Pons (tissue), 1 donor: ENCODE measurements at places on chromosomes 2 and 18.

DNA sequence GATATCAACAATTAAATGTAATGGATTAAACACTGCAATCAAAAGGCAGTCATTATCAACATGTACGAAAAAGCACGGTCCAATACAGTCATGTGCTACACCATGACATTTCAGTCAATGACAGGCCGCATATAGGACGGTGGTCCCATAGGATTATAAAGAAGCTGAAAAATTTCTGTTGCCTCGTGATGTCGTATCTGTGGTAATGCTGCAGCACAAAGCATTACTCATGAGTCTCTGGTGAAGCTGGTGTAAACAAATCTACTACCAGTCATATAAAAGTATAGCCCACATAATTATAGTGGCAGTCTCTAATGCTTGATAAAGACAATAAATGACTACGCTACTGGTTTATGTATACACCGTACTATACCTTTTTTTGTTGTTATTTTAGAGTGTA is 58.4 kb downstream of the RABL2A start:
- DNase-seq, result no peak

- DNase-seq, result no peak
Measured at GRCh38 chr18:64276311-64277090, 127.6 kb upstream of the LINC00305 start.

- DNase-seq, result no peak
Measured at GRCh38 chr2:218318241-218318640, 25.9 kb upstream of the TMBIM1 start.

GRCh38 chr2:38167968-38168350 is 92.0 kb upstream of the CYP1B1 start:
- DNase-seq, result no peak

GRCh38 chr18:36776650-36777049 is 52.2 kb downstream of the TPGS2 start:
- DNase-seq, result no peak

DNA sequence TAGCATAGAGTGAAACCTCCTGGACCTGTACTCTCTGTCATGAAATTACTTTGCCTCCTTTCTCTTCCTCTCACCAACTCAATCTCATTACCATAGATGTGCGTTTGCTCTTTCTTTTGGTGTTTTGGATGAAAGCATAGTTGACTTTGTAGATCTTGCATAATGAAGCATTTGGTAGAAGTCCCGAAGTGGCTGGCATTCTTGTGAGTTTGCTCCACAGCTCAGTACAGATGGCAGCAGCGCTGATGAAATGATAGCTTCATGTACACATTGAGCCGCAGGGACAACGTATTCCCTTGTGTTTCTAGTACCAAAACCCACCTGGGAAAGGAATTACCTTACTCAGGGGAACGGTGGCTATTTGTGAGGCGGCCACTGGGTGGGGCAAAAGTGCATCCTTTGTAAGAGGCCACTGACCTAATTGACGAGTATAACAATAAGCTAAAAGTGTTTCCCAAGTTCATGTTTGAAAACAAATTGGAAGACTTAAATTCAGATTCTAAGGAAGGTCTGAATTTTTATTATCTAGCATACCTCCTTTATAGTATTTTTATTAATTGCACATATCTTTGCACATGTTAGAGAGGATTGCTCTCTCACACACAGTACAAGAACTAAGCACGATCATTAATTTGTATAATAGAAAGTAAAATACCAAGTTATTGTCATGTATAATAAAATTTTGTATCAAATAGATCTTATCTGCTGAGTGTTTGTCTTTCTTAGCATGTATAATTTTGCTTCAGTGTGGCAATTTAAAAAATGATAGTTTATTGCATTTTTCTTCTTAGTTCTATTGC is 25.4 kb upstream of the CDH7 start:
- DNase-seq, result peak; percentile 29

DNA sequence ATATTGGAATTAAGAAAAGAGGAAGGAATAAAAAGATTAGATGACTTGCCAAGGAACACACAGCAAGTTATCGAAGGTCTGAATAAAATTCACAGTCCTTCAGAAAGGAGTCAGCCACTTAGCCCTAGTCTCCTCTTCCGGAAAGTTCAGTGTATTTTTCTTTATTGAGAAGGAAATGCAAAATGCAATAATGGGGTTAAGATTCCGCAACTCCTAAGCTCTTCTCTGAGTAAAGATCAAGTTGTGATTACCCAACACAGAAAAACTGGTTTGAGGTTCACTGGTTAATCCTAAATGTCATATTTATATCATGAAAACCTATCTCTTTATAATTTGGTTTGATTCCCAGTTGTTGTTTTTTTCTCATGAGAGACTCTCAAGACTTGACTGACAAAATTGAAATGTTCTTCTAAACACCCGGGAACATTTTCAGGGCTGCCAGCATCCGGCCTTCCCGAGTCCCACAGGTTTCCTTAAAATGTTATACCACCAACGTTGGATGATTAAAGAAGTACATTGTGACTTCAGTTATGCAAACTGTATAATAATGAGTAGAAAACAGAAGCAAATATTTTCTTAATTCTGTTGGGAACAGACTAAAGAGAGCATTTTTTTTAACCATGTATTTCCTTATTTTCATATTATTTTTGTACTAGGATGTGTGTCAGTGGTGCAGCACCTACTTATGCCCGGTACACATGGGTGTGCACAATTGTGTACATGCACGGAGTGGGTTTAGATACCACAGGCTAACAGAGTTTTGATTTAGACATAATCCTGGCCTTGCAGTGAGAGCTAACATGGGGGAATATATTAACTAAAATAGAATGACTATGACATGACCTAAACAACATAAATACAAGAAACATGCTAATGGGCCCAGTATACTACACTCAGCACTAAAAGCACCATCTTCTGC is 100.2 kb downstream of the STK39 start:
- DNase-seq, result no peak

DNA sequence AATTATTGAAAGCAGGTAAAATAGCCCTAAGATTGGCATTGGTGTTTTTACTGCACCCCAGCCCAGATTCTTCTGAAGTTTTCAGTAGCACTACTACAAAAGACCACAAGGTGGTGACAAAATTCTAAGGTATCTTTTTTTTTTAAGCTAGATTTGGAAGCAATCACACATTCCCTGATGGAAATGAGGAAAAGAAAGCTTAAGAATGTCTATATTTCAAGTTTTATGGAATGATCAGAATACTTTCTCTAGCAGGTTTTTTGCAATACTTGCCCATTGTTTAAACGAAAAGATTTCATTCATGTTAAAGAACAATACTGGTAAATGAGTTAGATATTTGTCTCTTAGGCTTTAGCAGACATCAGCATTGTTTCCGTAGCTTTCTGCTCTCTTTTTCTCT is 32.1 kb upstream of the ZNF638 start:
- peak; percentile 50 for DNase-seq

DNA sequence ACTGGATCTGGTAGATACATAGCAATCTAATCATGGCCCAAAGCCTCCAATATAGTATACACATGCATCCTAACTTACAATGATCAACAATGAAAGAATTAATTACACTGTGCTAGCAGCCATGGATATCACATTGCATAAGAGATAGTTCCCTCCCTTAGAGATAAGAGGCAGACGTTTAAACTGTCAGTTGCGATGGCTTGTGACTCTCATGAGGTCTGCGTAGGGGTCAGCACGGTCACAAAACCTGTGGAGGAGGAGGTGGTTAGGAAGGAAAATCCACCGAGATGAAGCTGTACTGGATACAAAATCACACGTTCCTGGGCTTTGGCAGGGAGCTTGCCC is 800 bp upstream of the RALB start:
- peak; percentile 22 for DNase-seq

- no peak for DNase-seq
Measured at GRCh38 chr2:135091681-135092080, 39.6 kb downstream of the RAB3GAP1 start.

DNA sequence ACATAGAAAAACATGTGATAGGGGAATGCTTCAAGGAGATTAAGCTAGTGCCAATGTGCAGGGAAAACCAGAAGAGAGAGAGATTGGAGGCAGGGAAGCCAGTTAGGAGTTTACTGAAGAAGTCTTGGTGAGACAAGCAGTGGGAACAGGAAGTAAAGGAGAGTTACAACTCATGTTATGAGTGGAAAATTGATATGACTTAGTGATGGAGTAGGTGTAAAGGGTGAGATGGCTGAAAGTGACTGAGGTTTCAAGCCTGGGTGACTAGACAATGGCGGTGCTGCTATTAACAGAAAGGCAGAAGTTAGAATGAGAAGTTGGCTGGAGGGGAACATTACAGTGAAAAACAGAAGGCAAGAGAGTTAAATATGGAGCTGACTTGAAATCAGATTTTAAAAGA is 16.5 kb downstream of the DOK1 start:
- DNase-seq, result no peak

DNA sequence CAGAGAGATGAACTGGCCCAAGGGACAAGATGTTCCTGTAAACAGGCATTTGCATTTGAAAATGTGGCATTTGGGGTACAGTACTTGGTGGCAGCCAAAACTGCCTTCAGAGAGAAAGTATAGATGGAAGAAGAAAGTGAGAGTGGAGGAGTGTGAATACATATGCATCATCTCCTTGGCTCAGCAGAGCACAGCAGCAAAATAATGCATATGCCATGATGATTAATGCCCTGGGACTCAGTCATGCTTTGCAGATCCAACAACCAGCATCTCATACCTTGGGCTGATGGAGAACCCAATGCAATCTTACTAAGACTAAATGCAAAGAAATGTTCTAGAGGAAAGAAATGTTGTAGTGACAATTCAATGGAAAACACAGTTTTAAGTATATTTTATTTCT is 29.7 kb upstream of the CYTIP start:
- no peak for DNase-seq

GRCh38 chr18:21907451-21907850 is 166.9 kb downstream of the MIB1 start:
- no peak for DNase-seq

- DNase-seq, result no peak
Measured at GRCh38 chr2:237324837-237325236, 89.1 kb downstream of the COL6A3 start.

GRCh38 chr2:84631047-84631446 is 114.7 kb downstream of the DNAH6 start:
- peak; percentile 34 for DNase-seq

- no peak for DNase-seq
Measured at GRCh38 chr2:16248571-16249105, 308.3 kb downstream of the MYCN start.

- DNase-seq, result no peak
Measured at GRCh38 chr18:45482286-45482685, 133.0 kb upstream of the SLC14A2 start.

DNA sequence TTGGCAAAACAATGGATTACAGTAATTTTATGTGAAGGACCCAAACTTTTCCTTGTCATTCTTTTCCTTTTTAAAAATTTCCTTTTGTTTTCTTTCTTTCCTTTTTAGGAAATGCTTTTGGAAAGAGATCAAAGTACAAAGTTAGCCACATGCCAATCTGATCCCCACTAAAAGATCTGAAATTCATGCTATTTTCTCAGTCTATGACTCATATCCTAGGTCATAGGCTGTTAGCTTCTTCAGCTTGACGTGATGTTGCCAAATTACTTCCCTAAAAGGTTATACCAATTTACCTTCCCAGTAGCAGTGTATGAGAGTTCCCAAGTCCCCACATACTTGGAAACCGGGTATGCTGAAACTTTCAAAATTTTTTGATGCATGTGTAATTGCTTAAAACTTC is 355.3 kb downstream of the INSIG2 start:
- DNase-seq, result no peak

DNA sequence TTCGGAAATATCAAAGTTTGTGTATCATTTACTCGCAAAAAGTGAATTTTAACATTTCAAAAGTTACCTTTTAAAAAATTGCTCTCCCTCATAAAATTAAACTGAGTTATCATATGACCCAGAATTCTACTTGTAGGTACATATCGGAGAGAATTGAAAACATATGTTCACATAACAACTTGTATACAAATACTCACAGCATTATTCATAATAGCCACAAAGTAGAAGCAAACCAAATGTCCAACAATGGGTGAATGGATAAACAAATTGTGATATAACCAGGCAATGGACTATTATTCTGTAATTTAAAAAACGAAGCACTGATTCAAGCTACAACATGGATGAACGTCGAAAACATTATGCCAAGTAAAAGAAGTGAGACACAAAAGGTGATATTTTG is 412.0 kb upstream of the TCF4 start:
- no peak for DNase-seq

- no peak for DNase-seq
Measured at GRCh38 chr18:74230922-74231714, 60.6 kb downstream of the CYB5A start.

DNA sequence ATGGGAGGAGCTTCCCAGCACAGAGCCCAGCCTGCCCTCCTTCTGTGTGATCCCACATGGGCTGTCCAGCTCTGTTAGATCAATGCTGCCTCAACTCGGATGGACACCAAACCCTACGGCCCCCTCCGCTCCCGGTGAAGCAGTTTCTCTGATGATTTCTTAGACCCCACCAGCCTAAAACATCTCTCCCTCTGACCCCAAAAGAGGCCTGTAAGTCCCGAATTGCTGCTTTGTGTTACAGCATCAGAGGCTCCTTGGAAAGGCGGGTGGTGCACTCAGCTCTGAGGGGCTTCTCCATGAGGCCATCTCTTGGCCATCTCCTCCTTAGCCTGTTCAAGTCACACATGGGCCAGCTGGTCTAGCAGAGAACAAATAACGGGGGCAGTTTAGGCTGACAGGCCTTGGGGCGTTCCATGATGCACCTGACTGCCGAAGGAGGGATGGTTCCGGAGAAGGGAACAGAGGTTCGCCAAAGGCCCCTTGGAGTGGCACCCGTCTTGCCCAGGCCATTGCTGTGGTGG is 240.7 kb downstream of the SH3RF3 start:
- DNase-seq, result no peak

- DNase-seq, result peak; percentile 75
Measured at GRCh38 chr2:107325981-107326786, 440.2 kb upstream of the ST6GAL2 start.

DNA sequence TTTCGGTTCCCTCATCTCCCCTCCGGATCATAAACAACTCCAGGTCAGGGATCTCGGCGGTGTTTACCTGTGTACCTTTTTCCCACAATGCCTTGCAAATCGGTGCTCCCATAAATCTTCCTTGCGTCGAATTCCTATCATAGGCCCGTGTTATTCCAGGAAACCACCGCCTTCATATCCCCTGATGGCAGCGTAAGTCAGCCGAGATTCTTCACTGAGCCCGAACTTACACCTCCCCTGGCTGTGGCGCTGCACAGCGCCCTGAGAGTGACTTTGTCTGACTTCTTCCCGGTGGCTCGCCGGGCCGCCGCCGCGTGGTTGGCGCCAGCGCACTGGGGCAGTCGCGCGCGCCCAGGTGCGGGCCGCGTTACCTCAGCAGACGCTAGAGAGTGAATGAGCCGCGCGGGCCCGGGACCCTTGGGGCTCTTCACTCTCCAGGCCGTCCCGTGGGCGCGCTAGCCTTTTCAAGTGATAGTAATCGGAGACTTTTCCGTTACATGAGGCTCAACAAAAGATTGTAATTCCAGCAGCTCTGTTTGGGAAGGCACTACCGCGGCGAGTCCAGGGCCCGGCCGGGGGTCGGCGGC is 101.6 kb downstream of the SPTBN1 start:
- DNase-seq, result no peak

GRCh38 chr2:178910005-178910404 is 102.8 kb upstream of the TTN start:
- no peak for DNase-seq

GRCh38 chr2:173962583-173963110 is 2.5 kb downstream of the SP3 start:
- no peak for DNase-seq

GRCh38 chr18:2982022-2982421 is 30.9 kb downstream of the LPIN2 start:
- no peak for DNase-seq
